Natural killer cell treated with Interleukin-12 subunit alpha and Interleukin-12 subunit beta and Interleukin-15 and Interleukin-18, amount 100 ng/mL, for 72 hours (primary cell): ENCODE measurements at places on chromosomes 11 and 22. TPM values are rescaled to one million over a fixed set of nuclear protein-coding genes. Genes with fewer than 3 reads are reported as not detected.

The XKR3 gene
- total RNA-seq = not detected

The ZP1 gene
- not detected for total RNA-seq

The SLC22A8 gene
- not detected for total RNA-seq

The HTR3B gene
- not detected for total RNA-seq

The RBM7 gene
- 20.2 TPM for total RNA-seq

The TENM4 gene
- total RNA-seq = not detected

The OR52B2 gene
- 0.52 TPM for total RNA-seq

The SLC39A13 gene
- 31.3 TPM for total RNA-seq

The DNAJB13 gene
- 0.47 TPM for total RNA-seq

The IRAG1 gene
- not detected for total RNA-seq

The B4GALNT4 gene
- not detected for total RNA-seq

The DEPDC5 gene
- 33.8 TPM for total RNA-seq
